Osteocyte (in vitro differentiated cells): ENCODE measurements at places on chromosomes 13 and 19. TPM values are rescaled to one million over a fixed set of nuclear protein-coding genes. Genes with fewer than 3 reads are reported as not detected.

Gene MAP3K10
- total RNA-seq = 23.6 and 24.2 TPM in 2 replicates

Gene ZNF560
- not detected in 2 replicates for total RNA-seq

Gene SIPA1L3
- 27.1 and 33.8 TPM in 2 replicates for total RNA-seq

Gene GJB2
- total RNA-seq = 0.27 TPM in 1 of 2 replicates, not detected in the other

Gene KLK2
- not detected in 2 replicates for total RNA-seq

Gene ENOX1
- 5.9 and 6.9 TPM in 2 replicates for total RNA-seq
